Activated naive CD4-positive, alpha-beta T cell treated with anti-CD3 and anti-CD28 coated beads, Interleukin-2, amount 50 U/mL, for 72 hours (primary cell): ENCODE measurements at places on chromosomes 11 and 22. TPM values are rescaled to one million over a fixed set of nuclear protein-coding genes. Genes with fewer than 3 reads are reported as not detected.

DNA sequence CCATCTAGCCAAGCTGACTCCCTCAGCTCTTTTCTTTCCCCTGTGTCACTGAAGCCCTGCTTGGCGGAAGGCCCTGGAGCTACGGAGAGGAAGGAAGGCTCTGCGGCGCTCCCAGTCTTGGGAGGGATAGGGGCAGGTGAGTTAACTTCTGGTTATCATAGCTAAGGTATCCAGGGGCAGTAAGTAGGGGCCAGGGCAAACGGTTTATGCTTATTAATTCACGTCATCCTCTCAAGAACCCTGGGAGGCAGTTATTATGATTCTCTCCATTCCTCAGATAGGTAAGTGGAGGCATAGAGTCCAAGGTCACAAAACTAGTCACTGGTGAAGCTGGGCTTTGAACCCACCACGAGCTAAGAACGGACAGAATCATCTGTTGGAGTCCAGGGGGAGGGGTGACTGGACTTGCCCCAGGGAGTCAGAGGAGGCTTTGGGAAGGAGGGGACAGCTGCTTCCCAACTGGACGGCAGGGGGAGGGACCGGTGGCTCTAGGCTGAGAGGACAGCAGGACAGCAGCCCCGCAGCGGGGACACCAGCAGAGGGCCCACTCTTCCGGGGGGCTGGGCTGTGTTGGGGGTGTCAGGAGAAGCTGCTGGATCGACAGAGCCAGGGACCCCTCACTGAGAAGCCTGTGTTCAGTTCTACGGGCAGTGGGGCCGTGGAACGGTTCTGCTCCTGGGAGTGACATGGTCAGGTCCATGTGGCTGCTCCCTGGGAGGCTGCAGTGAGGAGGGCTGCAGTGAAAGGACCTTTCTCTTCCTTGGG lies 3.5 kb downstream of the BAIAP2L2 start:
- DNase-seq = no peak

DNA sequence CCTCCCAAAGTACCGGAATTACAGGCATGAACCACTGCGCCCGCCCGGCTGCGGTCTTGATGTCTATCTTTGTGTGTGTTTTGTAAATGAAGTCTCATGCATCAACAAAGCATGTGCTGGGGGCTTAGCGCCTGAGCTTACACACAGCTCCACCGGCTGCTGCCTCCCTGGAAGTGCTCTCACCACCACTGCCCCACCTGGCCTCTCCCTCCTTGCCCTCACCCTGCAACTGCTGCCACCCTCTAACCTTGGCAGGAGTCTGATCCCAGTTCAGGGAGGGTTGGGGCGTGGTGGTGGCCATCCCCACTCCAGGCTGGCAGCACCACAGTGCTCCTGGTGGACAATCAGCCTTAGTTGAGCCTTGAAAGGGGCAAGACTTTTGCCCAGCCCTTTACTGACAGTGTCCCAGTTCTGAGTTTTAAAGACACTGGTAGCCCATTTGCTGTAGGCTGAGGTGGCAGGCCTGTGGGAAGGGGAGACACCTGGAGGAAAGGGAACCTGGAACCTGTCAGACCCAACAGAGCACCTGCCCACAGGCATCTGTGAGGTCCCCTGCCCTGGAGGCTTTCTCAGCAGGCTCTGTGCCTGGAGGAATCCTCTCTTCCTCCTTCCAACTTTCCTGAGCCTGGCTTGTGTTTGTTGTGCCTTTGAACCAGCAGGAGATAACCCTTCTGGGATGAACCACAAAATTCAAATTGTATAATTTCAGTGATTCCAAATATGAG lies 42.4 kb upstream of the WEE1 start:
- DNase-seq = no peak

DNA sequence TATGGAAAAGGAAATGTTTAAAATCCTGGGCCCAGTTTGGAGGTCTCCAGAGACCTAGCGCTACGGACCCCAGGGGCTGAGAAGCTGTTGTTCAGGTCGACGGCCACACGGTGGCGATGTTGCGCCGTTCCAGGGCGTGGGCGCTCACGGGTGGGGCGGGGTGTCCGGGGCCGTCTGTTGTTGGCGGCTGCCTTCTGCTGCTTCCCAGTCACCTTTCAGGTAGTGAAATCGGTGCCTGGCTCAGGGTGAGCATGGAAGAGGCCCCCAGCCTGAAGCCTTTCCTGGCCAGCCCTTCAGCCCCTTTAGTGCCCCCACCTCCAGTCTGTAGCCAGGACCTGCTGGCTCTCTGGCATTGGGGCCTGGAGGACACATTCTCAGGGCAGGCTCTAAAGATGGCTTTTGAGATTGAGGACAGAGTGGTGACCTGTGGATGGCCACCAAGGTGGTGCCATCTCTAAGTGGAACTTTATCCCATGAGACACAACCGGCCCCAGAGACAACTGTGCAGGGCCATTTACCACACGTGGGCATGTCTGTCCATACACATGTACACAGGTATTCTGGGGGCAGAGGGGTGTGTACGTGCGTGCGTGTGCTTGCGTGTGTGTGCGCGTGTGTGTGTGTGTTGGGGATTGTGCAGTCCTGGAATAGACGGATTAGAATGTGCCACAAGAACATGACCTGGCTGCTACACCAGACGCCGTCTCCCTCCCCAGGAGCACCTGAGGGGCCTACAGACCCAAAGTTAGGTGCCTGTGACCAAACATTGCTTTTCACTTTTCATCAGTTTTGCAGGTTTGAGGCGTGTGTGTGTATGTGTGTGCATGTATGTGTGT lies 53.8 kb downstream of the ST14 start:
- DNase-seq = peak; percentile 59

GRCh38 chr11:116791002-116791812 lies 472 bp downstream of the APOA5 start:
- DNase-seq = peak; percentile 73

GRCh38 chr11:75272391-75272790 lies 31.8 kb downstream of the TPBGL start:
- peak; percentile 14 for DNase-seq

DNA sequence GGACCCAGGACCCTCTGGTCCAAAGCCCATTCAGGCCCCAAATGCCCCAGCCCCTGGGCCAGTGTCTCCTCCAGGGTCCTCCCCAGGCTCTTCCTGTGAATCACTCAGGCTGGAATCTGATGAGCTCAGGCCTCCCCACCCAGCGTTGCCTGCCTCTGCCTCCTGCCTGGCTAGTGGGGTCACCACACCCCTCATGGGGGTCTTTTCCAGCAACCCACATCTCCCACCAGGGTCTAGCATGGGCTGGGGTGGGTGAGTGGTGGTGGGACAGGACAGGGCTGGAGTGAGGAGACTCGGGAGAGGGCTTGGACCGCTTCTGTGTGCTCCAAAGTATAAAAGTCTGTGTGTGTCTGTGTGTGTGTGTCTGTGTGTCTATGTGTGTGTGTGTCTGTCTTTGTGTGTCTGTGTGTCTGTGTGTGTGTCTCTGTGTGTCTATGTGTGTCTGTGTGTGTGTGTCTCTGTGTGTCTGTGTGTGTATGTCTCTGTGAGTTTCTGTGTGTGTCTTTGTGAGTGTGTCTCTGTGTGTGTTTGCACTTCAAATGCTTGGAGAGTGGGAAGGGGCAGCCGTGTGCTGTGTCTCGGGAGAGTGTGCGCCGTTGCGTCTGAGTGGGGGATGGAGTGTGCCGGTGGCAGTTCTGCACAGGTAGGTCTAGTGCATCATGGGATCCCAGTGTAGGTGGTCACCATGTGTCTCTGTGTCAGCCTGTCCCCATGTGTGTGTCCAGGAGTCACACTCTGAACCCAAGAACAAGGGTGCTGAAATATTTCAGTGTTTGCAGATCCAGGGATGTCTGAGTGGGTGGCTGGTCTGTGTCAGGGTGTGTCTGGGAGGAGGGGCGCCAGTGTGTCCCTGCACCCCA lies 8.8 kb downstream of the RIN1 start:
- no peak for DNase-seq

GRCh38 chr11:78801161-78801884 lies 226.7 kb upstream of the NARS2 start:
- no peak for DNase-seq

DNA sequence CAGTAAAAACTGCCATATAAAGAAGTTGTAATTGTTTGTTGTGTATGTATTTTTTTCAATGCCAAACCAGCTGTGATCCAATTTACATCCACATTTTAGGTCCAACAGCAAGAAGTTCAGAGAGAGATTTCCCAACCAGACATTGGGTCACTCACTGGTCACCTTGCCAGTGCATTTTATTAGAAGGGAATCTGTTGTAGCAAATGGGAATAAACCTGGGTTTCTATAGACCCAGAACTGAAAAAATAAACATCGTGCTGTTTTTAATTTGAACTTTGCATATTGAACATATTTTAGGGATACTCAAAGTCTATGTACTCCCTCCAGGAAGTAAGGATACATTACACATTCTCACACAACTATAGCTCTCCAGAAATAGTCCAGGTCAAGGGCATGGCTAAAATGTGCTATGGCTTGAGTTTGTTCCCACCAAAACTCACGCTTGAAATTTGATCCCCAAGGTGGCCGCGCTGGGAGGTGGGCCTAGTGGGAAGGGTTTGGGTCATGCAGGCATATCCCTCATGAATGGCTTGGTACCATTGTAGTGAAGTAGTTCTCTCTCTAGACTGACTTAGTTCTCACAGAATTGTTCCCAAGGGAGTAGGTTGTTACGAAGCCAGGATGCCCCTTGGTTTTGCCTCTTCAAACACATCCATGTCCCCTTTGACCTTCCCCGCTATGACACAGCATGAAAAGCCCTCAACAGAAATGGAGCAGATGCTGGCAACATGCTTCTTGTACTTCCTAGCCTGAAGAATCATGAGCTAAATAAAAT lies 90.9 kb downstream of the RRAS2 start:
- no peak for DNase-seq

GRCh38 chr11:122146475-122146874 lies 30.5 kb upstream of the BLID start:
- DNase-seq = no peak

DNA sequence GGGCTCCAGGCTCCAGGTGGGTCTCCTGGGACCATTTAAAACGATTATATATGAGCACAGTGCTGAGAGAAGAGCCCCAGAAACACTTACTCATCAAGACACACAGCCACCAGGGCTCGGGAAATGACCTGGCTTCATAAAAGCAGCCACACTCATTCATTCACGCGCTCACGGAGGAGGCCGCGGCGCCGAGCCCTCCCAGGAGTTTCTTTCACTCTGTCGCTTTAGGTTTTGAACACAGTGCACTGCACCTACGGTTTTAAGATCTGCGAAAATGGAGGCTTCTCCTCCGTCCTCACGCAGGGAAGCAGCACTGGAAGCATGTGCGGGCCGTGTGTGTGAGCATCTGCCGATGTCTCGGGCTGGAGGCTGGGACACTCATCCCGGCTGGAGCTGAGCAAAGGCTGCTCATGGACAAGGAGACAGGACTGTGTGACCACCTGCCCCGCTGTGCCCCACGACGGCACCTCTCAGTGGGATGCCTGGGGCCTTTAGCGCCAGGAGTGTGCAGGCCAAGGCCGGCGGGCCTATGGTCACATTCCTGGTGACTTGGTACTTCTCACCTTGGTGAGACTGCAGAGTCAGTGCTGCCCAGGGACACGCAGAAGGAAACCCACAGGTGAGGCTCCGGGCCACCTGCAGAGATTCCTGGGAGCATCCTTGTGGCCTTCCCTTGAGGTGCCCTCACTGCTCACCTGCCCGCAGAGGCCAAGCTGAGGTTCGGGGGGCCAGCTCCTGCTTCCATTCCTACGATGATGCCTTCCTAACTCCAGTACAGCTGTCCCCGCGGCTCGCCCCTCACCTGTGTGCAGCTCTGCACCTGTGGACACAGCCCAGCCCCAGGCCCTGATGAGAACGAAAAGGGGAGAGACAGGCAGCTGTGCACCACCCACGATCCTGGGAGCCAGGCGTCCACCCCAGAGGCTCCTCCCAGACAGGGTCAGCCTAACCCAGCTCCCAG lies 872.0 kb downstream of the BRD1 start:
- DNase-seq = no peak

GGTLC3 gene
- not detected for total RNA-seq

DRAP1 gene
- total RNA-seq = 110 TPM

SHANK2 gene
- not detected for total RNA-seq

SCUBE1 gene
- not detected for total RNA-seq

CD3E gene
- total RNA-seq = 371 TPM

CHRM1 gene
- not detected for total RNA-seq

CAPN1 gene
- total RNA-seq = 119 TPM

HEPHL1 gene
- not detected for total RNA-seq
